ENCODE measurements at places on chromosomes 6 and 20. TPM values are rescaled to one million over a fixed set of nuclear protein-coding genes. Genes with fewer than 3 reads are reported as not detected.

DNA sequence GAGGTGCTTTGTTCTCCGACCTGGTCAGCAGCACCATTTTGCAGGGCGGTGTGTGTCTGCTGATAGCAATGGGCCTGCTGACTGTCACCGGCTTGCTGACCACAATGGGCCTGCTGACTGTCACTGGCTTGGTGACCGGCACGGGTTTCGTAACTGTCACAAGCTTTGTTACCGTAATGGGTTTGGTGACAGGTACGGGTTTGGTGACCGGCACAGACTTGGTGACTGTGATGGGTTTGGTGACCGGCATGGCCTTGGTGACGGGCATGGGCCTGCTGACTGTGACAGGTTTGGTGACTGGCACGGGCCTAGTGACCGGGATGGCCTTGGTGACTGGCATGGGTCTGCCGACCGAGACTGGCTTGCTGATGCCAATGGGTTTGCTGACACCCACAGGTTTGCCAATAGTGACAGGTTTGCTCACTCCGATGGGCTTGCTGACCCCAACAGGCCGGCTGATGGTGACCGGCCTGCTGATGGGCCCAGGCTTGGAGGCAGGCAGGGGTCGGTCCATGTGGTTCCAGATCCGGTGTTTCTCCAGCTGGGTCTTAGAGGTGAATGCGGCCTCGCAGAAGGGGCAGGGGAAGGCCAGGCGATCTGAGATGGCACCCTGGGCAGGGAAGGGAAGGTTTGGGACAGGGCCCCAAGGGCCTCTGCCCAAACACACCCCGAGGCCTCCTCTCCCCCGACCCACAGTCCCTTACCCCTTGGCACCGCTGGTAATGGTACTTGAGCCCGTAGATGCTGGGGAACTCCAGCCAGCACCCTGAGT, 3.4 kb downstream of the ZNF512B start:
- DNase-seq = no peak

- DNase-seq = no peak
These were observed 9.6 kb downstream of the JARID2 start for GRCh38 chr6:15255481-15255880.

GRCh38 chr6:5765141-5765760, 241.5 kb downstream of the NRN1 start:
- no peak for DNase-seq

- no peak for DNase-seq
These were observed 152.5 kb downstream of the CEBPB start for GRCh38 chr20:50343125-50343489.

GRCh38 chr6:152309006-152309405, 328.2 kb downstream of the SYNE1 start:
- DNase-seq = no peak

DNA sequence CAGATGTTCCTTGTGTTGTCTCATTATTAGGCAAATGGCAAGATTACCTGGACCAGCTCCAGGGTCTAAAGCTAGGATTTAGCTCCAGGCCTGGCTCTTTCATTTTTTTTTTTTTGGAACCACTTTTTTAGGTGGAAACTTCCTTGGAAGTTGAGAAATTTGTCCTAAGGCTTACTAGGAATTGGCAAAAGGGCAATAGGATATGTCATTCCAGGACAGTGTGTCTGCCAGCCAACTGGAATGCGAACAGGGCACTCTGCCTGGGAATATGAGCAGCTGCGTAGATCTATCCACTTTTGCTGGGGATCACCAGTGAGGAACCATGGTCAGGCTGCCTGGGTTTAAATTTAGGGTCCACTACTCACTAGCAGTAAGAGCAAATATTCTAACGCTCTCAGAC, 304.0 kb downstream of the TSHZ2 start:
- DNase-seq = peak; percentile 1

CD83 gene
- total RNA-seq = 1.7 TPM

CCN6 gene
- total RNA-seq = not detected

FABP7 gene
- not detected for total RNA-seq

BTNL2 gene
- not detected for total RNA-seq

GTPBP2 gene
- total RNA-seq = 277 TPM

ADTRP gene
- total RNA-seq = 25.3 TPM

LSM2 gene
- total RNA-seq = 36.9 TPM

FILIP1 gene
- total RNA-seq = 0.32 TPM
